Lower lobe of right lung (tissue), 2 donors: ENCODE measurements at places on chromosomes 13 and 19. TPM values are rescaled to one million over a fixed set of nuclear protein-coding genes. Genes with fewer than 3 reads are reported as not detected.

Gene KLK1
- total RNA-seq, result 1.9 TPM

Gene ZNF829
- 2.6 TPM for total RNA-seq

Gene CYP4F8
- not detected for total RNA-seq

Gene CHAMP1
- total RNA-seq, result 19.3 TPM

Gene PGLYRP1
- total RNA-seq, result 3.0 TPM

Gene NLRP7
- 0.15 TPM for total RNA-seq
